ENCODE measurements at places on chromosomes 5 and 9.

DNA sequence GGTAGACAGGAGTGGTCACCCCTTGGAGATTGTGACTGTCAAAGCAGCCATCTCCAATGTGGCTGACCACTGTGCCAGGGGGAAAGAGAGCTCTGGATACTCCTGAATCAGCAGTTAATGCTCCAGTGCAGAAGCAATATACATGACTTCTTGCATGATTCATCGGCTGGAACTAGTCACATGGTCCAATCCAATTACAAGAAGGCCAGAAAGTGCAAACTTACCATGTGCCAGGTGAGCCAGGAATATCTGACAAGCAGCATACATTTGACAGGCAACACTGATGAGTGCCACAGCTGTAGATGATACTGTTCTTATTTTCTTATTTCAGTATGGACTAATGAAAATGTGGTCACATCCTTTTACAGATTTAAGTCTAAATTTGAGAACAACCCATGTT lies 440.0 kb upstream of the MPDZ start:
- DNase-seq = no peak

- no peak for DNase-seq
Observed at GRCh38 chr5:113047234-113047633, 70.6 kb downstream of the DCP2 start.

- DNase-seq = no peak
Observed at GRCh38 chr5:68374796-68375518, 159.4 kb downstream of the PIK3R1 start.

GRCh38 chr5:115875447-115875846 lies 33.7 kb downstream of the AP3S1 start:
- DNase-seq = no peak

DNA sequence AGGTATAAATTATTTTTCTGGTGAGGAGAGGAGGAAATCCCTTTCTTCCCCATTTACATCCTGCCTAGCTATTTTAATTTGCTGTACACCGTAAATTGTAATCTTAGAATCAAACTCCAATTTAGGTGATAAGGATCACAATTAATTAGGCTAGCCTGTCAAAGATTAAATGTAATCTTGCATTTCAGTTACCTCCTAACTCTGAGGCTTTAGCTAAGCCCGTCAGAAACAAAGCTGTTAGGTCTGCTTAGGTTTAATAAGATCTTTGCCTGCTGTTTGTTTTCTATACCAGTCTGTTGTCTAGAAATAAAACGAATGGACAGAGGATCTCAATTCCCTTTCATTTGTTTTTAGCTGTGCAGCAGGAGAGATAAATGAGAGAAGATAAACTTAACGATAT lies 51.5 kb downstream of the PIK3R1 start:
- no peak for DNase-seq

DNA sequence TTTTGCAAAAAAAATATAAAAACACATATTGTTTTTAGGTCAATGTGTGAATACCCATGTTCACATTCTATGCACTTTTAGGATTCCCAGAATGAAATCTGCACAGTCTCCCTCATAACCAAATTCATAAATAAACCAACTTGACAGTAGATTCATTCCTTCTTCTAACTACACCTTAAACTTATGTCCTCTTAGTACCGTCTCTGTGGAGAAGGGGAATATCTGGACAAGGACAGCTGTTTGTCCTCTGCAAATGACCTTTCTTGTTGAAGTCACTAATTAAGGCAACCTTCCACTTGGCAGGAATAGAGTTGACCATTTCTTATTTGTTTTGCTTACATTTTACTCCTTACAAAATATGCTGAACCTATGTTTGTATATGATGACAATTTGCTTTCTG lies 71.1 kb downstream of the FBN2 start:
- DNase-seq = no peak

DNA sequence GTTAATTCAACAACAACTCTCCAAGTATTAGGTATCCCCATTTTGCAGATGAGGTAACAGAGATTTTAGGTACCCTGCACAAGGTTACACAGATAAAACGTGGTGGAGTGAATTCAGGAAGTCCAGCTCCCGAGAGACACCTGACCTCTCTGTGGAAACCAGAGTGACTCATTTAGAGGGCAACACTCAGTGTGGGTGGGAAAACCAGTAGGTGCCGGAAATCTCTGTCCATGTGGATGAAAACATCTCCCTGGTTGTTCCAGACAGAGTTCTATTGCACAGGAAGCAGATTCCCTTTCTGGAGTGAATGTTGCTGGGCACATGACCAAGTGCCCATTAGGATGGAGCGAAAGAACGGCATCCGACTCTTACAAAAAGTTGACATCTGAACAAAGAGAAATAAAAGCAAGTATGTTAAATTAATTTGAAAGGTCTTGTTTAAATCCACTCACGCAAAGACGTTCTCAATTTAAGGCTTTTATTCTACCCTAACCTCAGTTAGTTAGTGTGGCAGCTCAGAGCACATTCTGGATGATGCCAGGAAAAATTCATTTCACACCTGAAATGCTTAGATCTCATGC lies 391.9 kb upstream of the WWC1 start:
- DNase-seq = no peak

- no peak for DNase-seq
Observed at GRCh38 chr9:92100237-92100911, 14.8 kb downstream of the SPTLC1 start.

DNA sequence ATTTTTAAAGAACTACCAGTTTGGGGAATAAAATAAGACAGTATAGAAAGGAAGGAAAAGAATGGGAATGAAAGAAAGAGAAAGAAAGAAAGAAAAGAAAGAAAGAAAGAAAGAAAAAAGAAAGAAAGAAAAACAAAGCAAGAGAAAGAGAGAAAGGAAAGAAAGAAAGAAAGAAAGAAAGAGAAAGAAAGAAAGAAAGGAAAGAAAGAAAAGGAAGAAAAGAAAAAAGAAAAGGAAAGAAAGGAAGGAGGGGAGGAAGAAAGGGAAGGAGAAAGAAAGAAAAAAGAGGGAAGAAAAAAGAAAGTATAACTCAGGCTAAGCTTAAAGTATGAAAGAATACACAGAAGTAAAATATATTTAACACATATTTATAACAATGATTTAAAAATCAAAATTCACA lies 51.0 kb upstream of the FGF10 start:
- no peak for DNase-seq

DNA sequence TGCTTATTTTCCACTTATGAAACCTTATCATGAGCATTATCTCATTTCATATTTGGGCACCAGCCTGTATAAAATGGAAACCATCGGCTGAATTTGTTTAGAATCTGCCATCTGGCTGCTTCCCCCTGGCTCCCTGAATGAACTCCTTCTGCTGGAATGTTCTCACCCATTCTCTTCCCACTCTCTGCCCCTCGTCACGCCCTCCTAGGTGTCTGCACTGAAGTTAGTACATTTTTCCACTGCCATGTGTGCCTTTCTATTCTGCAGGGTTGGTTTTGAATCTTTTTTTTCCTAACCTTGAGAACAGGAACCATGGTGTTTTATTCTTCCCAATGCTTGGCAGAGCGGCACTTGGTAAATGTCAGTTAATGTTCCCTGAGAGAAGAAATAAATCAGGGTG lies 359.7 kb downstream of the MLLT3 start:
- DNase-seq = no peak

GRCh38 chr5:143601917-143602333 lies 198.4 kb upstream of the NR3C1 start:
- DNase-seq = no peak

DNA sequence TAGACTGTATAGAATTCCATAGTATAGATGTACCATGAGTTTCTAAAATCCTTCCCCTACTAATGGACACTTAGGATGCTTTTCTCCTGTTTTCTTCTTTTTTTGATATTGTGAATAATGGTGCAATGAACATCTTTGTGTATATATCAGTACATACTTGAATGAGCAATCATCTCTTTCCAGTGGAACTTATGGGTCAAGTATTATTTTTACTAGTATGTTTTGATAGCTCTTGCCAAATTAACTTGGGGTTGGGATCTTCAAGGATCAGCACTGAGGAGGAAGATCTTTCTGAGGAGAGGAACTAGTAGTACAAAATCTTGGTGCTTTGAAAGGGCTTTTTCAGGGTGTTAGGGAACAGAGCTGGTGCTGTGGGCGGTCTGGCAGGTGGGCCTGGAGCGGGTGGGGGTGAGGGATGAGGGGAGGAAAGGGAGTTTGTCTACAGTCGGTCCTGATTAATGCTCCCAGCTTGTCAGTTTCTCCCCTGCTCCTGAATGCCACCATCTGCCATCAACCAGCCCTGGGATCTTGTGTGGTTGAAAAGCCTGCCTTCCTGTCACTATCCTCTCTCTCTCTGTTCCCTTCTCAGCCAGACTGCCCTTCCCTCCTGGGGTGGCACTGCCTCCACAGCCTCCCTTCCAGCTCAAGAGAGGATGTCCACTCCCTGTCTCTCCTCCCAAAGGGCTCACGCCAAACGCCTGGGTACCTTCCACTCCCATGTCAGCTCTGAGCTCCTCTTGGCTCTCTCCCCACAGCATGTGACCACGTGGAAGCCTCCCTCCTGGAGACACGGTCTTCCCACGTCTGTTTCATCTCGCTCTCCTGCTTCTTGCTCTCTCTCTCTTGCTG lies 185.9 kb downstream of the DAB2IP start:
- no peak for DNase-seq

DNA sequence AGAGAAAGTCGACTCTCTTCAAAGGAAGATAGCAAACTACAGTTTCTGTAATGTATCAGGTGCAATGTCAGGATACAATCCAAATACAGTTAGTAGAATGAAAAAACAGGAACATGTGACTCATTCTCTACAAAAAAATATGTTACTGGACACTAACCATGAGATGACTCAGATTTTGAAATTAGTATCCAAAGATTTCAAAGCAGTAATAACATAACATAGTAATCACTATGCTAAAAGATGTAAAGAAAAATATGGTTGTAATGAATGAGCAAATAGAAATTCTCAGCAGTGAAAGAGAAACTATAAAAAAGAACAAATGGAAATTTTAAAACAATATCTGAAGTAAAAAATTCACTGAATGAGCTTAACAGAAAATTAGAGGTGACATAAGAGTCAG lies 42.3 kb downstream of the SHOC1 start:
- no peak for DNase-seq

- no peak for DNase-seq
Observed at GRCh38 chr5:155087036-155087435, 73.5 kb downstream of the KIF4B start.

DNA sequence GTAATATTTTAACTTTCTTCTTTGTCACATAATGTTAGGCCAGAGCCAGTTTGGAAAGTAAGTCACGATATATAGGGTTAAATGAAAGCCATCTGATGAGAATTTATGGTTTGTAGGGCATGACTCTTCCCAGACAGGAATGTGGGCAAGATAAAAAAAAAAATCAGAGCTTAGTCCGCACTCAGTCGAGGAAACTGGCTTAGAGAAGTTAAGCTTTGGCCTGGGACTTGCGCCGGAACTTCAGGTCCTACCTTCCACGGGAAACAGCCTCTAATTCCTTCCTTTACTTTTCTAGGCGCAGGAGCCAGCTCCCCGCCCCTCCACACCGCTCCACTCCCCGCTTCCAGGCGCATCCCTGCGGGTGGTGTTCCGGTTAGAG lies 475 bp downstream of the DDX31 start:
- no peak for DNase-seq

GRCh38 chr9:101620452-101620851 lies 25.7 kb upstream of the PPP3R2 start:
- DNase-seq = no peak

- no peak for DNase-seq
Observed at GRCh38 chr5:138700581-138701362, 52.5 kb upstream of the CTNNA1 start.

- no peak for DNase-seq
Observed at GRCh38 chr9:131854334-131854733, 114.5 kb upstream of the RAPGEF1 start.

DNA sequence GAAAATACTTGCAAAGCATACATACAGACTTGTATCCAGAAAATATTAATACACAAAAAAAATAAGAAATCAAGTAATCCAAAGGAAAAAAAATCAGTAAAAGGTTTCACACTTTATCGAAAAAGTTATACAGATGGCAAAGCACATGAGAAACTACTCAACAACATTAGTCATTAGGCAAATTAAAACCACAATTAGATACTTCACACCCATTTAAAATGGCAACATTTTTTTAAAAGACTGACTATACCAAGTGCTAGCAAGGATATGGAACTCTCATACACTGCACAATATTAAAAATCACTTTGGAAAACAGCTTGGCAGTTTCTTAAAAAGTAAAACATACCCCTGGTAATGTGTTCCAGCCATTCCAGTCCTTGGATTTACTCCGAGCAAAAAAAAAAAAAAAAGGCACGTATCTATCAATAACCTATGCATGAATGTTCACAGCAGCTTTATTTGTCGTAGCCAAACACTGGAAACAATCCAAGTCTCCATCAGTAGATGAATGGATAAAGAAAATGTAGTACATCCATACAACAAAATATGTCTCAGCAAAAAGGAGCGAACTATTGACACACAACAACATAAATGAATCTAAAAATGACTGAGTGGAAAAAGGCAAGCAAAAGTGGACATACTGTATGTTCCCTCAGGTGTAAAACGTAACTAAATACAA lies 66.0 kb downstream of the GNAQ start:
- DNase-seq = no peak
